ENCODE measurements at places on chromosomes 5 and 9.

GRCh38 chr5:124237206-124237695 lies 509.2 kb downstream of the ZNF608 start:
- DNase-seq = no peak

- DNase-seq = no peak
Measured at GRCh38 chr9:18545636-18546360, 71.8 kb downstream of the ADAMTSL1 start.

DNA sequence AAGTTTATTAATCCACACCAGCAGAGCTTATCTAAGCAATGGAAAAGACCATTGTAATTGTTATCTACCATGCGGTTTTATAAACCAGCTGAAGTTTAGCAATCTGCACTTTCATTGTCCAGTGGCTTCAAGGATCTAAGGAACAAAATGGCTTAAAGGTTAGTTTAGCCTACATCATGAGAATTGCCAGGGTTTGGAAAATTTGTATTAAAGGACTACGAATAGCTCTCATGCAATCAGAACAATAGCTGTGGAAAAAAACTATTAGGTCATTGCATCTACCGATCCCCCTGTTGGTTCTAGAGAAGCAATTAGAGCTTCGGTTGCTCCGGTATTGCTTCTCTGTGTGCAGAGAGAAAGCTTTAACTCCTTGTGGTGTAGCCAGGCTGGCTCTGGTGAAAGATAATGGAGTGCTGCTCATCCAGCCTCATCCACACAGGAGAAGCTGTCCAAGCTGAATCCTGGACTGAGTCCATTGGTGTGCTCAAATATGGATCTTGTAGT lies 86.3 kb upstream of the SLC12A2 start:
- no peak for DNase-seq

GRCh38 chr9:14992081-14992480 lies 81.9 kb upstream of the FREM1 start:
- no peak for DNase-seq

DNA sequence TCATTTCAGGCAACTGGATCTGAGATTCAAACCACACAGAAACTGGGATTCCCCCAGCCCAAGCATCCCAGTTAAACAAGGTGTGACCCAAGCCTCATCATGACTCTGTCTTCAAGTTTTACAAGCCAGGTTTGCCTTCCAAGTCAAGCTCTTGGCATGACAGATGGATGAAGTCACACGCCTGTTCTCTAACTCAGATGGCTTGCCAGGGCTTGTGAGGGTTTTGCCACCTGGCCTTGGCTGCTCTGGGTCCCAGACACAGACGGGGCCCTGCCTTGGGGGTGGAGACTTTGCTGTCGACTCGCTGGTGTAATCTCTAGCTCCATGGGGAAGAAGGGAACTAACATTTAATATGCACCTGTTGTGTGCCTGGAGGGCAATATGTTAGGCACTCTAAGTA lies 95.8 kb upstream of the RARS1 start:
- no peak for DNase-seq

DNA sequence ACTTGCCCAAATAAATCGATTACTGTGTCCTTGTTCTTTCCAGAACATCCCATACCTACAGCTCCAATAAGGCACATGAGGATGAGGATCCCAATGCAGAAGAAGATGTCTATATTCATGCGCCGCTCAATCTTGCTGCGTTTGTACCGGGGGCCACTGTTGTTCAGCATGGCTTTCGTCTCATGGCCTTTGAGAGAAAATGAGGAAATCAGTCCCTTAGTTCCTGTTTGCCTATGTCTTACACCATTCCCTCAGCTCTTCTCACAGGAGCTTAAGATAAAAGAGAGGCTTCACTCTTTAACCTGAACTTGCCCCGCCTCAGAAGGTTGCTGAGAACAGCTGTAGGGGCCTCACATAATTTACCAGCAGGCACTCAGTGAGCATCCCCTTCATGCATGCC lies 211.6 kb downstream of the ATP10B start:
- no peak for DNase-seq

DNA sequence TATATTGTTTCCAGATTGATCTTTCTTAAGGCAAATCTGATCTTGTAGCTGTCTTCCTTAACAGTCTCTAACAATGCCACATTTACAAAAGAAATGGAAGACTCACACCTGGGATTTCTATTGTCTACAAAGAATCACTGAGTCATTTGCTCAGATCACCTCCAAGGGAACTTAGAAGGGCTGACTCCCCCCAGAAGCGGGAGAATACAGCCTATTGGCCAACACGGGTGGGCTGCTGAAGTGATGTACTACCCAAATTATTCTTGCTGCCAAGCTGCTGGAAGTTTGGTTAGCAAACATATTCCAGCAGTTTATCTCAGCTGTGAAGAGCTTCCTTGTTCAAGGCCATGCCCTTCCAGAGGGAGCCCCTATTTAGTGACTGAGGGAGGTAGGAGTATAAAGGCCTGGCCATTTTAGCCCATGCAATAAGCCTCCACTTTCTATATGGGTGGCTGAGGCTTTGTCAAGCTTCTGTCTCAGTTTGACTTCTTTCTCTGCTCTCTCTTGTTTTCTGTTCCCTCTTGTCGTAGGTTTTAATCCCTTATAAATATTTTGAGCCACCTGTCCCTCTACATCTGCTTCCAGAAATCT lies 379.4 kb downstream of the PRR16 start:
- DNase-seq = no peak

GRCh38 chr9:97312556-97312955 lies 5.1 kb downstream of the CCDC180 start:
- DNase-seq = no peak

DNA sequence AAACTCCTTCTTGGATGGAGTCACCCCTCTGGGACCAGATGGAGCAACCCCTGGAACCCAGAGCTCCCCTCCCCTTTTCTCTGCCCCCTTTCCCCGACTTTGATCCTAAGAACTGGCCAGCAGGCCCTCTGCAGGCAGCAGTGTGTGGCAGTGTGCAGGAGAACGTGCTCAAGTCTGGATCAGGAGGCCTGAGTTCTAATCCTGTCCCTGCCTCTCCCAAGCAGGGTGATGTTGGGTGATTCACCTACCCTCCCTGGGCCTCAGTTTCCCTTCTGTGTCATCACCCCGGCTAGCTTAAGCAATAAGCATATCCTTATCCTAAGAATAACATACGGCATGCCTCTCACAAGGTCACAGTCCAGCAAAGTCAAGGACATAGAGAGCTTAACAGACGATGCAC lies 67.6 kb downstream of the C9orf50 start:
- DNase-seq = no peak

DNA sequence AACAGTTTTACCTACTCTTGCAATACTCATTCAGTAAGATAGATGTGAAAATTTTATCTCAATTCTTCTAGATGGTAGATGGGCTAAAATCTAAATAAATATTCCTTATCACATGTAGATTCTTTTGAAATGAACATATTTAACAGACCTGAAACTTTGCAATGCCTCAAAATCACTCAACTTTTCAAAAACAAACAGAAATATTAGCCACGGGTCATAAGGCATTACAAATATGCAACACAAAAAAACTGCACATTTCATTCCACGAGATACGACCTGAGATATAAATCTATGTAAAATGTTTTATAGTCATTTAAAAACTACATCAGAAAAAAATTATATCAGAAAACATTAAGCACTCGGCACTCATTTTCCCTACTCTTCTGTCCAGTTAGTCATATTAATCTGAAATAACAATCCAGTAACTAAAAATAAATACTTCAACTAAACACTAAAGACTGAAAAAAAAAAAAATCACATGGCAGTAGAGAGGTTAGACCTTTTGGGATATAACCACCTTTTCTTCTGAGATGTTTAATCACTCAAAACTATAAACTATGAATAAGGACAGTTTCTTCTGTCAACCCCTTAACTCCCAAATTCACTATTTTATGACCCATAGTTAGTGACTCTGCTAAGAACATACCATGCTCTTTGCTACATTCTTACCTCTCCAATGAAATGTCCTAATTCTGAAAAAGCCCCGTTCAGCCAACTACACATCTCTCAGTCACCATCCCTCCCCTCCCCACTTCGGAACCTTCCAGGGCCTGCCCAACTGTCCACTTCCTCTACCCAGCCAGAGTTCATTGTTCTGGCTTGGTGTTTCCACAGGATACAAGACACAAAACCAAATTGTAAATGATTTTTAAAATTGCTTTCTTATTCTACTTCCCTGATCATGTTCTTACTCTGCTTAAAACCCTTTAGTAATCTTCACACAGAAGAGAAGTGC lies 6.4 kb downstream of the HOMER1 start:
- DNase-seq = no peak

GRCh38 chr5:5398071-5398470 lies 24.4 kb upstream of the ICE1 start:
- DNase-seq = no peak

DNA sequence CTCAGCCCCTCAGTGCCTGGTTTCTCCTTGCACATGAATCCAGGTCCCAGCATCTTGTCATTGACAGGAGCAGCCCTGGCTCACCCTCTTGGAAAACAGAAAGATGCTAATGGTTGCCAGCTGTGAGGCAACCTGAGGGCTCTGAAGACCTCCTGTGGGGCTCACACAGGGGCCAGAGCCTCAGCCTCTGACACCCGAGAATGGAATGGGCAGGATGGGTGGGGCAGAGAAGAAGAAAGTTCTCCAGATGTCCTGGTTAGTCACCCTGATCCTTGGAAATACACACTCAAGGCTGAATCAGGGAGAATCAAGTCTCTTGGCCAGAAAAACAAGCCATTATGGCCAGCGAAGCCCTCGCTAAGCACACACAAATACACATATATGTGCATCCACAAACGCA lies 32.3 kb upstream of the SPATA31E1 start:
- DNase-seq = no peak

GRCh38 chr9:91074866-91075265 lies 273.2 kb downstream of the SYK start:
- DNase-seq = no peak

- DNase-seq = no peak
Measured at GRCh38 chr9:81074221-81074620, 615.1 kb downstream of the TLE1 start.

DNA sequence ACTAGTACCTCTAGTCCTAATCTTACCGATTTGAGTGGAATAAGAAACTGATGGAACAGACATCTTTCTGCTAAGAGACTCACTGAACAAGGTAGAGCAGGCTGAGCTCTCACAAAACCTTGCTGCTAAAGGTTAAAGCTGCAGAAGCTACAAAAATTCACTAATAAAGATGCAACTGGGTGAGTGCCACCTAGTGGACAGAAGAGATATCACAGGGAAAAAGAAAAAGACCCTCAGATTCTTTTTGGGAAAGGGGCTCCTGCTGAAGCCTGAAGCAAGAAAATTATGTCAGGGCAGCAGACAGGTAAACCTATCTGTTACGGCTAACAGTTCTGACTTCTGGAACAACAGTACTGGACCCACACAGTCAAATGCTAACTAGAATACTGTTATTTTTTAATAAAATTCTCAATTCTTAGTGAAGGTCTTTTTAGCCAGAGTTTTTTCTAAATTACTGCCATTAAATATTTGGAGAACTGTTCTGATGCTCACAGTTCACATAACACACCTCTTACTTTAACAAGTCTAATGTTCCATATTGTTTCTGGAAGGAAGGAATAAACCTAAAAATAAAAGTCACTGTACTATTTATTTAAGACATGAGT lies 51.2 kb downstream of the DIAPH1 start:
- no peak for DNase-seq

- DNase-seq = no peak
Measured at GRCh38 chr9:22913026-22913425, 466.4 kb downstream of the DMRTA1 start.

DNA sequence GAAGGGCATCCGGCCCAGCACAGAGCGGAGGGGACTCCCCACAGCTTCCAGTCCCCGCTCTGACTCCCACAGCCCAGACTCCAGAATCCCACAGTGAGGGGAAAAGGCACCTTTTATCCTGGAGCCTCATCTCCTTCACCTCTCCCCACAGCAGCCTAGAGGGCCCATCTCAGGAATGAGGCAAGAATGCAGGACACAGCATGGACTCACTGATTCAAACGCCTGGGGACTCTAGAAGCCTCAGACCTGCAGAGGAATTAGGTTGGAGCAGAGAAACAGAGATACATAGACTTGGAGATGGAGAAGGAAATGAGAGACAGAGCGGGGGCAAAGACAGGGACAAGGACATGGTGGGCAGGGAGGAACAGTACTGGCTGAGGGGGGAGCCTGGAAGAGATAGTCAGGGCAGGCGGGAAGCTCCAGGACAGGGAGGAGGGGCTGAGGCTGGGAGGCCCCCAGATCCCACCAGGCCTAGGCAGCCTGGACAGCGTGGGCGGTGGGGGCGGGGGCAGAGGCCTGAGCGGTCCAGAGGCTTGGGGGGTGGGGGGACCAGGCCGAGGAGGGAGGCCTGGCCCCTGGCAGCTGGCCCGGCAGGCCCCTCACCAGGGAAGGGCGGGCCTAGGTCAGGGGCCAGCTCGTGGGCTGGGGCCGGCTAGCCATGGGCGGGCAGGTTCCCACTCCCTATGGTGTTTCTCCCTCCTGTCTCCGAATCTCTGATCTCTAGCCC lies 15.8 kb downstream of the CNTFR start:
- no peak for DNase-seq

DNA sequence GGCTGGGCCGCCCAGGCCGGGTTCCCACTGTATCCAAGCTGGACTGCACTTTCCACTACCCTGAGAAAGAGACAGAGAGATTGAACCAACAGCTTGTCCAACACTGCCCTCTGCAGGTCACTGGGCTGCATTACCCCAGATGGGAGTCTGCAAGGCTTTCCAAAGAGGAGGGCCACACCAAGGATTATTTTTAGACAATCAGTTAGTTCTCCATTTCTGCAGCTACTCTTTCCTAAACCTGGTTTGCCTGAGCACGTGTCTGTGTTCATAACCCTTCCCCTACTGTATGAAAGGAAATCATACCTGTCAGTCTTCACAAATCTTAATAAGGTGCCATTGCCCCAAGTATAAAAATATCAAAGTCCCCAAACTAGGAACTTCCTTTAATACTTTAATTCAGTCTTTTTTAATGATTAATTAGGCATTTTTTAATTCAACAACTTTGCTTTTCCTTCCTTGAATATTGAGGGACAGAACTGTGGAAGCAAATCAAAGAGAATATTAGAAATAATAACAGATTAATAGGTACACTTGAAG lies 13.4 kb upstream of the FGF1 start:
- DNase-seq = peak; percentile 85

GRCh38 chr5:90598293-90598692 lies 39.7 kb downstream of the ADGRV1 start:
- no peak for DNase-seq

GRCh38 chr5:14706615-14707021 lies 42.1 kb downstream of the OTULIN start:
- DNase-seq = no peak

DNA sequence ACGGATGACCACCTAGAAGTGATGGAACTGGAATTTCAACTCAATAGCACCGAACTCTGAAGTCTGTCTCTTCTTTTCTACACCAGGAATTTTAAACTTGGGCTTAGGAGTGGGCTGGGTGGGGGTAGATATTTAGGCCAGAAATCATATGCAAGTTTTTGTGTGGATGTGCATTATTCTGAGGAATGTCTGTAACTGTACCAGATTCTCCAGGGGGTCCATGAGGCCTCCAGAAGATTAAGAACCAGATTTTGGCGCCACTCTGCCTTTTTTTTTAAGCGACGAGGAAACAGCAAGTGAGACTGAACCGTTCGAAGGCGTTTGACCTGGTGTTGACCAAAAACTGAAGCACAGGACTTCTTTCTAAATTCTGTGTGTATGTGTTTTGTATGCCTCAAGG lies 88.8 kb upstream of the TTC23L start:
- DNase-seq = no peak

Measured in transverse colon (tissue), 4 donors.